CD4-positive, alpha-beta T cell treated with Interferon alpha-2 for 1 hour (primary cell): ENCODE measurements at places on chromosomes 3 and 15.
A peak's percentile ranks its signal among the peaks of the same experiment; 100 is the strongest.

DNA sequence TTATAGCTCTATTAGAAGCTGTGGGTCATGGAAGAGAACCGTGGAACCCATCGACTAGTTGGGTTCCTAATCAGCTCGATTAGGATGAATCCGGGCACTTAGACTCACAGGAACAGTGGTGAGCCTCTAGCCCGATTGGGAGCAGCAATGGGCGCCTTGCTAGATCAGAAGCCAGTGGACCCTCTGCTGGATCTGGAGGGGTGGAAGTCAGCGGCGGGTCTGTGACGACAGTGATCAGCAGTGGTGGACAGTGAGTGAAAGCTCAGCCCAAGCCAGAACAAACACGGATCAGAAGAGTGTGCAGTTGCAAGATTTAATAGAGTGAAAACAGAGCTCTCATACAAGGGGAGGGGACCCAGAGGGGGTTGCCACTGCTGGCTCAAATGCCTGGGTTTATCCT, 1170.2 kb downstream of the OTOL1 start:
- DNase-seq, result no peak

DNA sequence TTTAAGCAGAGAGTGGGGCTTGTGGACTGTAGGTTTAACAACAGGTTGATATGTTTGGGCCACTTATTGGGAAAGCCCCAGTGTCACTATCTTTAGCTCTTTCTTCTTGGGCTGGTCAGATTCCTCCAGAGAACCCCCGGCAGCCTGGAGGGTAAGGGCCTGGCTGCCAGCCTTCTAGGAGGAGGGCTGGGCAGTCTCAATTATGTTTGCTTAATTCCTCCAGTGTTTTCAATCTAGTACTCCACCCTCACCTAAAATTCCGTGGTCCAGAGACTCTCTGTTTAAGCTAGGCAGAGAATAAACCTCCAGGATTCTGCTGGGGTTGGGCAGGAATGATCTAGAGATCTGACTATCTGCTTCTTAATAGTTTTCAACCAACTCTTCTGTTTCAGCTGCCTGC, 5.3 kb downstream of the ASB14 start:
- DNase-seq, result no peak

DNA sequence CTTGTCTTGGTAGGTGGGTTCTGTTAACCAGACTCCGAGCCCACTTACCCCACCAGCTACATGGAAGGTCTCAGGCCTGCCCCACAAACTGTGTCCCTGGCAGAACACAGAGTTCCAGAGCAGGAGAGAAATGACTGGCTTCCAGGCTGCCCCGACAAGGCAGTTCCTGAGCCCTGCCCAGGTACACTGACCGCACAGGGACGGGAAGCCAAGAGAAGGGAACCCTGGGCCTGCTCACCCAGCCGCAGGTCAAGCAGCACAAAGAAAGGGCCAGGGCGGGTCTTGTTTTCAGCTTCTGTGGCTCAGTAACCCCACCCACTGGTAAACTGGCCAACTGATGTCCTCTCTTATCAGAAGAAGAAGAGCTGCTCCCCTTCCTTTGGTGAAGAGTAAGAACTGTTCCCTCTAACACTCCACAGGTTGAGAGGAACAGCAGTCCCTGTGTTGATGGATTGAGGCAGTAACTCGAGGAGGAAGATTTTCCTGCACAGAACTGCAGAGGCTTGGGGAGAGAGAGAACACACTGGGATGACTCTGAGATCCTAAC, 68.4 kb downstream of the CRTC3 start:
- DNase-seq, result peak; percentile 54

GRCh38 chr3:184561913-184562877, 610 bp downstream of the EPHB3 start:
- DNase-seq, result peak; percentile 16

DNA sequence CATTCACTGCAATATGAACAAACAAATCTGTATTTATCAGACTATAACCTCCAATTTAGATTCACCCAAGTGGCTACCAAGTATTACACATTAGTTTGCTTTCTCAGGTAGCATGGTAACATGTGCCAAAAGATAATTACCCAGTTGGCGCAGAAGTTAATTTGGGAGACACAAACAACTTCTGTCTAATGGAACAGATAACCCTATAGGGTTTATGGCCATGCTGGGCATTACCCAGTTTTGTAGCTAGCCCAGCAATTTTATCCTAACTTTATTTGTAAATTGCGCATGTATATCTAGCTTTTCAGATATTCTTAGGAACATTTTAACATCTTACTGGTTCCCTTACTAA, 780 bp downstream of the RPL22L1 start:
- DNase-seq, result peak; percentile 29

- DNase-seq, result no peak
Measured at GRCh38 chr15:57144448-57144847, 226.0 kb downstream of the TCF12 start.

DNA sequence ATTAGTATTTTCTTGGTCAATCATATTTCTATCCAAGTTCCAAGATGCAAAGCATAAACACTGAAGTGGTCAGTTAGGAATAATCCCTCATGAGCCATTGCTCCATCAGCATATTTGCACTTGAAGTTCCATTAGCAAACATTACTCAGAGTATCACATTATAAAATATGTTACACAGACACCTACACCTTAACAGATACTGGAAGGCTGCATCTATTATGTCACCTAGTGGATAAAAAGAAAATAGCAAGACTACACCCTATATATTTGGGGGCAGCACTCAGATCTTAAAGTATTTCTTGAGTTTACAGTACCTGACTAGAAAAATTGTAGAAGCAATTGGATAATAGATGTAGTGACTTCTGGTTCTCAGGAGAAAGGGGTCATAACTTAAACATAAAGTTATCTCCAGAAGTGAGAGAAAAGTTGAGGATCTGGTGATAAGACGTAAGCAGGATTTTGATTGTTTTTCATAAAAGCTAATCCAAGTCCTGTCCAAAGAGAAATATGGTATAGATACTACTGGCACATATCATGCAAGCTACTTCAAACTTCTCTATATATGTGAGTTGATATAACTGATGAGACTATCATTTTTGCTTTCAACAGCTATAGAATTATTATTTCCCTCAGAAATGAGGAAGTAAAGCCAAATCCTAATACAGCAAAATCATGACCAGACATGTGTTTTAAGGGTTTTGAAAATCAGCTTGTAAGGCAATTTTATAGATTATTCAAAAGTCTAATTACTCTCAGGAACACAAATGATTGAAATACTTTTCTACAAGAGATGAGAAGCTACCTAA, 422.2 kb downstream of the GBE1 start:
- no peak for DNase-seq

DNA sequence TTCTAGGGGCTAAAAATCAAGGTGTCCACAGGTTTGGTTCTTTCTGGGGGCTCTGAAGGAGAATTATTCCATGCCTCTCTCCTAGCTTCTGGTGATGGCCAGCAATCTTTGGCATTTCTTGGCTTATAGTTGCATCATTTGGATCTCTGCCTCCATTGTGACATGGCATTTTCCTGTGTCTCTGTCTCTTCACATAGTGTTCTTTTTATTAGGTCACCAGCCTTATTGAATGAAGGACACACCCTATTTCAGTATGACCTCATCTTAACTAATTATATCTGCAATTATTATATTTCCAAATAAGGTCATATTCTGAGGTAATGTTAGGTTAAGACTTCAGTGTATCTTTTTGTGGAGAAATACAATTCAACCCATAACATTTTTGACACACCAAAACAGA, 3.2 kb upstream of the GBE1 start:
- no peak for DNase-seq

DNA sequence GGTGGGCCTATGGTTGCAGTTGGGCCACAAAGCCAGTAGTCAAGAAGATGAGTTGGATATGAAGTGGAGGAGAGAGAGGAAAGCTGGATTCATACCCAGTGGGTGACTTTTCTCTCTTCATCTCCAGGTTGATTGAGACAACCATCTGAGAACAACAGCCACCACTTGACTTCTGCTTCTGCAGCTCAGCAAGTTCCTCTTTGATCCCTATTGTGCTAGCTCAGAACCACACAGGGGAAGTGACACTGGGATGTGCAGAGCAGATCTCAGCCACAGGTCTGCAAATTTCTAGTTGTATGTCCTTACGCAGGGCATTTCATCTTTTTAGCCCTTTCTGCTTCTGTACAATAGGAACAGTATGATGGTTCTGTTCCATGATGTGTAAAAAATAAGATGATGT, 459.2 kb upstream of the ARRDC4 start:
- DNase-seq, result peak; percentile 35

- no peak for DNase-seq
Measured at GRCh38 chr3:36678216-36679013, 85.9 kb downstream of the DCLK3 start.

DNA sequence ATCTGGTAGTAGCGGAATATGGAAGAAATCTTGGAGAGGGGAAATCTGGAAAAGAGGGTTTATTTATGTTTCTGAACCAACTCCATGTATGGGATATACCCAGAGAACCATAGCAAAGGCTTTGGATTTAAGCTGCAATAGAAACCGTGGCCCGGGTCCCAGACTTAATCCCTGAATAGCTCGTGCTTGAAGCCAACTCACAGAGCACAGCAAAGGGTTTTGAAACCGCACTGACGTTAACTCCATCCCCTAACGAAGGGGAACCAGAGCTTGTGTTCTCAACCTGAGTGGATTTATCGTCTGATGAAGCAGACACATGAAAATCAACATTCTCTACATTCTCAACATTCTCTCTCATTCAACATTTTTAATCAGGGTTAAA, 154.6 kb downstream of the APBA2 start:
- DNase-seq, result no peak

DNA sequence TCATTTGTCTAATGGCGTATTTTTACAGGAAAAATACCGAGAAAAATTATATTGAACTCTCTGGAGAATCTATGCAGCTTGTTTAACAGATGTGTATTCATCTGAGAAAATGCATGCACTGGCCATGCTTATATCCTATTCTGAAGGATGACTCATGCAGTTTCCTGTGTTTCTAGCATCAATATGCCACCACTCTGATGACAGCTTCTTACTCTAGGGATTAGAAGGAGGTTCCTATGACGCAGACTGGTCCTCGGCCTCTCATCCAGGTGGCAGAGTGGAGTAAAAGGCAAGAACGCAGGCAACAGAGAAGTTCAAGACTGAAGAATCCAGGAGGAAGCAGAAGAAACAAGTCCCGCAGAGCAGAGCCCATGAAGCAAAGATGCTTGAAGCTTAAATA, 910.0 kb upstream of the ROBO1 start:
- no peak for DNase-seq

DNA sequence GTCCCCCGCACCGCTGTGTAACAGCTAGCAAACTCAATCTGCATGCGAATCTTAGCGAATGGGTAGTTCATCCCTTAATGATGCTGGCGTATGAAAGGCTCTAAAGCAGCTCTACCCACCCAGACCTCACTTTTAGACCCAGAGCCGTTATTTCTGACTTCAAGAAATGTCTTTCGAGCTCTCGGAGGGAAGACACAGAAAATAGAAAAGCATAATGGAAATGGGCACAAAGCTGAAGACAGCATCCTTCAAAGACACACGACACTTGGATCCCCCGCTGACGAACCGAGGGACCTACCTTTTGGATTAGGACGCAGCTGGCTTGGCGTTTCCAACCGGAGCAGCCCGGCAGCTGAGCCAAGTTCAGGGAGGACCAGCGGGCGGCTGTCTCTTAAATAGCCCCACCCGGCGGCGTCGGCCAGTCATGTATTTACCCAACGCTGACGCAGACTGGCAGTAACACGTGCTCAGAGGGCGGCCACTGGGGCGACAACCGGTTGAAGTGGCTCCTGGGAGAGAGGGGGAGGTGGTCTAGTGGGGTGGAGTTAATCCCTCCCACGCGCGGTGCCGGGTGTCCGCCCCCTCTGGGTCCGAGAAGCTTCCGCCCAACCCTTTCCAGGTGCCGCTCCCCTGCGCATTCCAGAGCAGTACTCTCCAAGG, 1.5 kb downstream of the CCK start:
- DNase-seq, result no peak

GRCh38 chr15:81856001-81856633, 189.7 kb downstream of the MEX3B start:
- DNase-seq, result no peak

- no peak for DNase-seq
Measured at GRCh38 chr3:65406470-65406869, 632.2 kb downstream of the MAGI1 start.

DNA sequence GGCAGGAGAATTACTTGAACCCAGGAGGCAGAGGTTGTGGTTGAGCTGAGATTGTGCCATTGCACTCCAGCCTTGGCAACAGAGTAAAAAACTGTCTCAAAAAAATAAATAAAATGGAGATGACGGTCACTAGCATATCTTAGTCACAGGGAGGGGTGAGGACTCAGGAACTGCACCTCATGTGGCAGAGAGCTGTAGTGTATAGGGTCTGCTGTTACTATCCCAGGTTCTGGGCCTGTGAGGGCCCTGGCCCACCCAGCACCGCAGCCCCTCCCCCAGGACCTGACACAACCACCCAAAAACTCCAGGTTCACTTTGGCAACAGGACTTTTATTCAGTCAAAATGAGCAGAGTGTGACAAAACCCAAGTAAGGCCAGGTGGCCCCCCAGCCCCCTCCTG, 22.3 kb downstream of the RNU5B-1 start:
- no peak for DNase-seq

GRCh38 chr15:25226360-25226759, 212.5 kb downstream of the UBE3A start:
- DNase-seq, result no peak

- no peak for DNase-seq
Measured at GRCh38 chr3:119329551-119329950, 35.4 kb downstream of the ARHGAP31 start.

- peak; percentile 10 for DNase-seq
Measured at GRCh38 chr3:106212665-106213222, 343.9 kb upstream of the CBLB start.

DNA sequence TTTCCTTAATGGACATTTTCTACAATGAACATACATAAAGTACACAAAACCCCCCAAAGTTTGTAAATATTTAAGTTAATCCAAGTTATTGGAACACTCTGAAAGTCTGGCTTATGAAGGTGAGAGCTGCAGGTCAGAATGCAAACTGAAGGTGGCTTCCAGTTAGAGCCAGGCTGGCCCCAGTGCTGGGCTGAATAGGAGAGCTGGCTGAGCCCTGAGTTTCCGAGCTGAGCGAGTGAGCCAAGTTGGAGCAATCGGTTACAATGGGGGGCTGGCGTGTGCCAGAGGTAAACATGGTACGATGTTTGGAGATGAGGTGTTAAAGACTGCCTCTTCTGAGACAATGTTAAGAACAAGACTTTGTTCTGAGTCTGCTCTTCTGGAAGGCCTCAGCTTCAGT, 230.8 kb upstream of the MCTP2 start:
- no peak for DNase-seq

DNA sequence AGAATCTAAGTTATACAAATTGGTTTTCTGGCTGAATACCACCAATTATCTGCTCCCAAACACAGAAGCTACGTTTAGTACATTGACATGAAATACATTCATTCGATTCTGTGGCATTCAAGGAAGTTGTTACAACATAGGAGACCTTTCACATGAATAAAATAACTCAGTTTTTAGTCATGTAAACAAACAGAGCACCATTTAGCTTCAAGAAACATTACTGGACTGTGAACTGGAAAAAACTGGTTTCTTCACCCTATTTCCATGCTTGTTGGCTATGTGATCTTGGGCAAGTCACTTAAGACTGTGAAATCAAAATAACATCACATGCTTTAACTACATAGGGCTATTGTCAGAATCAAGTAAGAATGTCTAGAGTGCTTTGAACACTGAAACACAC, 46.2 kb downstream of the NRG4 start:
- DNase-seq, result no peak

- DNase-seq, result no peak
Measured at GRCh38 chr3:114857299-114857701, 289.8 kb downstream of the ZBTB20 start.

GRCh38 chr15:72592097-72592496, 62.4 kb upstream of the GOLGA6B start:
- DNase-seq, result no peak

GRCh38 chr3:171330938-171331337, 129.3 kb downstream of the TNIK start:
- no peak for DNase-seq
